Suppressor macrophage treated with lipopolysaccharide for 4 hours (primary cell): ENCODE measurements at places on chromosomes 5 and 9.

DNA sequence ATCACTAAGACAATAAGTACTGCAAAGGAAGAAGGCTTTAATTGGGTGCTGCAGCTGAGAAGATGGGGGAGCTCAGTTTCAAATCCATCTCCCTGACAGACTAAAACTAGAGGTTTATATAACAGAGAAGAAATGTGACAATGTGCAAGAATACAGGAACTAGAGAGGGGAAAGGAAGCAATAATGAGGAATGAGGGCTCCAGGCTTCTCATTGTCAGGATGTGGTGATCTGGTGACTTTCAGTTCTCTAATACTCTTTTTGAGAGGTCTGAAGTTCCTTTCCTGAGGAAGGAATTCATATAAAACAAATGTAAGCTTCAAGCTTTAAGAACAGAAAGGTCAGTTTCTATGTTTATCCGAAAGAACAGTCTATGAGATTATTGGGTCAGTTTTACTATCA is 42.5 kb upstream of the SPATA31E1 start:
- DNase-seq = peak; percentile 59

GRCh38 chr9:86842573-86842972 is 104.7 kb downstream of the GAS1 start:
- no peak for DNase-seq

GRCh38 chr5:11510889-11511288 is 393.4 kb downstream of the CTNND2 start:
- no peak for DNase-seq

GRCh38 chr9:114367772-114368569 is 19.8 kb downstream of the AKNA start:
- DNase-seq = no peak

DNA sequence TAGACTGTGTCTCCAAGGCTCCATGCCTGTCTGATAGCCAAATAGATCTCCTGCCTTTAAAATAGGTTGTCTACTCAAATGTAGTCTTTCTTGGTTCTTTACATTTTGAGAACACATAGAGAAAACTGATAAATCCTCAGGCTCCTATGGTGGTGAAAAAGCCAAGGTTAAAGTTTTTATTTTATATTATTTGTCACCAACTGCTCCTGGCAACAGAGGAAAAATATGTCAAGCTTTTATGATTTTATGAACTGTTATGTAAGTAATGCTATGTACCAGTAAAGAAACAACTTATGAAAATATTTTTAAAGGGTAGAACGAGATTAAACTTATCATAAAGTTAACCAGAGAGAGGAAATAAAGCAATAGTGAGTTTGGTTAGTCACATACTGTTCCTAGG is 222.8 kb downstream of the NR2F1-AS1 start:
- no peak for DNase-seq

DNA sequence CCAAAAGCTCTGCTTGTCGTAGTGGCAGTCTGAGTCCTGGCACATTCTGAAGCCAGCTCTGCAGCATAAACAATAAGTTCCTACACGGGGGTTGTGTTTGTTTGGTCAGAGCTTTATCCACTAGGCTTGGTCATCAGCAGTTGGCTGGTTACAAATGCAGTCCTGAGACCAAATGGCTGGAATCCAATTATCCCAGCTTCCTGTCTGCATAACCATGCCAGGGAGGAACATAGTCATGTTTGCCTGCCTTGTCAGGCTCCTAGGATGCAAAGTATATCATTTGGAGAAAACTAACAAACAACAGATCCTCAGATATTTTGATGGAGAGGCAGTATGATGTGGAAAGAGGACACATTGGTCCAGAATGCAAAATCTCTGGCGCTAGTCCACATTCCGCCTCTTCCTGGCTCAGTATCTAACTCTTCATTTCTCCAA is 85.8 kb downstream of the FBXO38 start:
- DNase-seq = no peak

DNA sequence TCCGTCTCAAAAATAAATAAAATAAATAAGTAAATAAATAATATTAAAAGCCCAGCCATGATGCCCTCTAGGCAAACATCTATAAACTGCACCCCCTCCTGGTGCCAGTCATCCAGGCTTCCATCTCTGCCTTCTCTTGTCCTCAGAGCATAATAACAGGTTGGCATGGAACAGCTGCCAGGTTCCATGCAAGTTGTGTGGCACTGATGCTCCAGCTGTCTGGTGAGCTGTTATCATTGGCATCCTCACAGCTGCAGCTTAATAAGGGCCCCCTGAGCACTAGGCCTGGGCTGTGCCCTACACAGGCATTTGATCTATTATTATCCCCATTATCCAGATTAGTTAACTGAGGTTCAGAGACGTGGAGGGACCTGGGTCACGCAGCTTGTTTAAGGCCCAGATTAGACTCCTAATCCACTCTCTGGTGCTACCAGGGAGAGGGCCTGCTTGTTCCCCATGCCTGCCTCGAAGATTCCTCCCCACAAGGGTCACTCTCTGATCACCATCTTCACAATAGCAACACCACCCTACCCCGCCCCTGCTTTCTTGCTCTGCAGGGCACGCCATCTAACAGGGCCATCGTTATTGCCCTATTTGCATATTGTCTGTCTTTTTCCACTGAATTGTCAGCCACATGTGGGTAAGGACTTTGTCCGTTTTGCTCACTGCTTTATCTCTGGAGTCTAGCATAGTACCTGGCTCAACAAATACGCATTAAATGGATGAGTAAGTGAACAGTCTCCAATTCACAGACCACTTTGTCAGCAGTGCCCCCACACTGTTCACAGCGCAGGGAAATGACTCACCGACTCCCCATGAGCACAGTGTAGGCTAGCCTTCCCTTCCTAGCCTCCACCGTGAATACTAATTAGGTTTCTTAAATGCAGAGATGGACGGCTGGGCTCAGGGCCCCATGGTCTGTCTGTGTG is 1.5 kb upstream of the DNM1 start:
- DNase-seq = no peak
